Suprapubic skin (tissue), 4 donors: ENCODE measurements at places on chromosomes 5 and 9. TPM values are rescaled to one million over a fixed set of nuclear protein-coding genes. Genes with fewer than 3 reads are reported as not detected.

Gene HNRNPAB
- 98.4 TPM for total RNA-seq

Gene CTXN3
- not detected for total RNA-seq

Gene C9orf50
- not detected for total RNA-seq

Gene CCL27
- 169 TPM for total RNA-seq

Gene ZNF483
- 3.3 TPM for total RNA-seq

Gene INSL4
- not detected for total RNA-seq

Gene ANKRD18A
- total RNA-seq: 4.6 TPM

Gene TLR4
- 4.6 TPM for total RNA-seq

Gene GNA14
- total RNA-seq: 4.2 TPM

Gene TMEM174
- not detected for total RNA-seq

Gene DRD1
- total RNA-seq: 0.42 TPM

Gene IFNK
- not detected for total RNA-seq

Gene PCBD2
- 8.2 TPM for total RNA-seq

Gene TMEM215
- not detected for total RNA-seq

Gene PCDHB13
- total RNA-seq: 5.9 TPM

Gene KCNIP1
- total RNA-seq: not detected

Gene EGFLAM
- 1.8 TPM for total RNA-seq

Gene CANX
- 237 TPM for total RNA-seq

Gene MSMP
- not detected for total RNA-seq

Gene CD14
- total RNA-seq: 12.6 TPM

Gene CXCL14
- total RNA-seq: 288 TPM

Gene EFNA5
- total RNA-seq: 22.5 TPM

Gene TMEM171
- 1.1 TPM for total RNA-seq

Gene THBS4
- 3.6 TPM for total RNA-seq

Gene PPP3R2
- not detected for total RNA-seq

Gene PCDHAC2
- not detected for total RNA-seq

Gene SLC6A19
- total RNA-seq: 0.23 TPM

Gene RORB
- 0.72 TPM for total RNA-seq

Gene SVEP1
- 14.9 TPM for total RNA-seq

Gene CDC25C
- 0.38 TPM for total RNA-seq

Gene GABRA6
- not detected for total RNA-seq

Gene SEMA6A
- 11.6 TPM for total RNA-seq

Gene MARCOL
- total RNA-seq: not detected

Gene PNPLA7
- total RNA-seq: 12.2 TPM

Gene FBXL7
- 2.9 TPM for total RNA-seq

Gene QRFP
- not detected for total RNA-seq

Gene ROPN1L
- not detected for total RNA-seq

Gene RLN2
- not detected for total RNA-seq
